ENCODE measurements at places on chromosomes 12 and 14.

DNA sequence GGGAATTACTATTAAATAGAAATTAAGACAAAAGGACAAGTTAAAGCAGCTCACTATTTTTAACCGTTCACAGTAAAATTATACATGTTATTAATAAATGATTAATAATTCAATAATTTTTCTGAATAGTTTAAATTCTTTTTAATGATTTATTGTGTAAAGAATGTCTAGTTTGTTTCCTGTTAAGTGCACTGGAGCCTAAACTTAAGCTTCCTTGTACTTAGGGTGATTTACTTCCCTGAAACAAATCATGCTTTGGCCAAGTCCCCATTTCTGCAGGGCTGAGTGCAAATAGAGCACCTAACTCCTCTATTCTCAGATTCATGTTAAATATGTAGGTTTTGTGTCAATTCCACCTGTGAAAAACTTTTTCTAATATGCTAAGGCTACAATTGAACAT lies 188.9 kb upstream of the PDZRN4 start:
- no peak for DNase-seq

GRCh38 chr14:35897616-35898111 lies 71.5 kb downstream of the BRMS1L start:
- no peak for DNase-seq

GRCh38 chr14:101134851-101135433 lies 231.4 kb upstream of the RTL1 start:
- DNase-seq = no peak

GRCh38 chr14:33184587-33184986 lies 245.9 kb downstream of the NPAS3 start:
- DNase-seq = no peak
